ENCODE measurements at places on chromosomes 2 and 18.

DNA sequence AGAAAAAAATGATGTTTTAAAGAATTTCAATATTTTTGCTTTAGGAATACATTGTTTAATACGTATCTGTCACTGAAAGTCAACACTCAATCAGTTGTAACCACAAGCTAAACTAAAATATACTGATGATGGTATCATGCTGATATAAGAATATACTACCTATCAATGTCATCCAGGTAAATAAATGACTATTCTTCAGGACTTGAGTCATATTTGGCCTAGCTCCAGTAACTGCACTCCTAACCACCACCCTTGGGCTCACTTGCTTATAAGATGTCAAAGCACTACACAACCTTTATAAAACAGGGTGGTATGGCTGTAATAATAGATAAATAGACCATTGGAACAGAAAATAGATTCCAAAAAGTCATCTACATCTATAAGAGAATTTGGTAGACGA lies 48.8 kb downstream of the RND3 start:
- DNase-seq = no peak

GRCh38 chr2:21055879-21056790 lies 12.3 kb upstream of the APOB start:
- DNase-seq = no peak

- no peak for DNase-seq
Observed at GRCh38 chr2:26854283-26854827, 6.4 kb downstream of the DPYSL5 start.

DNA sequence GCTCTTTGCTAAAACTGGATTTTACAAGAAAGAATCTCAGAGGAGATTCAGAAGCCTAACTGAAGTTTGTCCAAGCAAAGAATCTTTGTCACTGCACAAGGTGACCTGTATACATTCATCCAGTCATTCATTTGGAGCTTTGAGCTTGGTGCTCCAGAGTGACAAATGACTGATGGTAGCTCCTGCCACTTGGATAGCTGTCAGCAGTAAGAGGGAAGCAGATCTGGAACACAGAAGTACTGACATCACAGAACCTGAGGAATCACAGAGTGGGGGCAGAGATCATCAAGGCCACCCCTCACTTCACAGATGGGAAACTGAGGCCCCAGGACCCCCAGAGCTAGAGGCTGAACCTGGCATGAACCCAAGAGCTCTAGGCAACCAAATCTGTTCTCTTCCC lies 28.8 kb upstream of the IGFBP2 start:
- no peak for DNase-seq

GRCh38 chr2:237480988-237481525 lies 6.0 kb upstream of the MLPH start:
- no peak for DNase-seq

DNA sequence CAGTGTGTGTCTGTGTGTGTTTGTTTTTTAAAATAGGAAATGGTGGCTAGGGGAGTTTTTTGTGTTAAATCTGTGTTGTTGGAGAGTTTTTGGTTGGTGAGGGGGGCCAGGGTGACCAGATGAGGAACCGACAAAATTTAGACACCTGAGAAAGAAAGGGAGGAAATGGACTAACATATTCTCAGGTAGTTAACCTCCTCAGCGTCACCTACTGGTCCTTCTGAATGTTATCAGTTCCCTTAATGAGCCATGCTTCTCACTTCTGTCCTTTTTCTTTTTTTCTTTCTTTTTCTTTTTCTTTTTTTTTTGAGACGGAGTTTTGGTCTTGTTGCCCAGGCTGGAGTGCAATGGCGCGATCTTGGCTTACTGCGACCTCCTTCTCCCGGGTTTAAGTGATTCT lies 107.0 kb downstream of the FMNL2 start:
- DNase-seq = no peak

GRCh38 chr2:98341241-98341640 lies 5.0 kb upstream of the CNGA3 start:
- DNase-seq = no peak

- peak; percentile 18 for DNase-seq
Observed at GRCh38 chr2:207767461-207768167, 2.1 kb downstream of the FZD5 start.

DNA sequence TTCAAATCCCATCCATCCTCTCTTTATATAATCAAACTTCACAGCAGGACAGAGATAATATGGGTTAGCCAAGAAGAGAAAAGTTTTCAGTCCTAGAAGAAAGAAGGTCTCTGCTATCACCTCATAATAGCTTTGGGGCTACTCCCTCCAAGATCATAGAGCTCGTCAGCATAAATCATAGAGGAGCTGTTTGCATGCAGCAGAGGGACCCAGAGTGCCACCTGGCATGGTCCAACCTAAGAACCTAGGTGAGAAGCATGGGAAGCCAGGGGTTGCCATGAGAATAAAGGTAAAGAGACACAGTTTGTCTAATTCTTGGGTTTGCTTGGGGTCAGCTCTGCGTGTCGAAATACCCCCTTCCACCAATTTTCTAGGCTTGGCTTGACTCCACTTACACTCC lies 87.1 kb upstream of the CYP1B1 start:
- no peak for DNase-seq

DNA sequence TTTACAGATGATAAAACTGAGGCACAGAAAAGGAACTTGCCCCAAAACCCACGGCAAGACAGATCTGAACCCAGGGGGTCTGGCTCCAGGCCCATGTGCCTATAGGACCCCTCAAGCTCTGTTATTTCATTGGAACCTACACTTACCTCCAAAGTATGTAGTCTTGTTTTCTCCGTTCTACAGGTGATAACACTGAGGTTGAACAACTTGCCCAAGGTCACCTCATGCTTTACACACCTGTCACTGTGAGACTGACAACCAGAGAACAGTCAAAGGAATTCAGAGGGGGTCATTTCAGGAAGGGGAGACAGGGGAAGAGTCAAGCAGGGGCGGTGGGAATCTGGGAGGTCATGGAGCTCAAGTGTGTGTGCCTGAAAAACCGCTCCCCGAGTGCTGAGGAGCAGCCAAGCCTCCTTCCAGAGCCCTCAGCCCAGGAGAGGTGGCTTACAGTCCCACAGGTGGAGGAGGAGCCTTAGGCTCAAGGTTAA lies 47.7 kb downstream of the SERTAD2 start:
- no peak for DNase-seq

DNA sequence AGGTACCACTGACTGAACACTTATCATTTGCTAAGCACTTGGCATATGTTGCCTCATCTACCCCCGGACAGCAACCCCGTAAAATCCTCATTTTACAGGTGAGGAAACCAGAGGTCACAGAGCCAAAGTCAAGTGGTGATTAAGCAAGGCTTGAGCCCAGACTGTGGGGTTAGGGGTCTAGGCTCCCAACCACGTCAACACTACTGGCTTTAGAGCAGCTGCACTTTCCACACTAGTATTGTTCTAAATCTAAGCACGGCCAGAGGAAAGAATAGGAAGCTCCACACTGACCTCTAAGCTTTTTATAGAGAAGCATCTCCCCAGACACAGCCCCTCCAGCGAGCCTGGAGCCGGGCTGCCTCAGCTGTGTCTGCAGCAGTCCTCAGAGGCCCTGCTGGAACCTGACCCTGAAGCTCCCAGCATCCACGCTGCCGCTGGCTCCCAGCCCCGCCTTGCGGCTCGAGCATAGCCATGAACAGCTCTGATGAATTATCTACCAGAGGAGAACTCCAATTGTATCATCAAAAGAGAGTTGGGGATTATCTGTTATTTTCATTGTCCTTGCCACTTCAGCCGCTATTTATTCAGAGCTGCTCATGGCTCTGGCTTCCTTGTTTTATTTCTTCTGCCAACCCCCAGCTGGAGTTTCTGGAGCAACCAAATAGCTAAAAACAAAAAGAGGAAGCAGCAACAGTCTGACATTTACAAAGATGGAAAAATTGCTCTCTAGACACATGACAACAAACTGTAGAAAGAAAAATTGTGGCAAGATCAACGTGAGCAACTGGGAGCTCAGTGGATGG lies 62.2 kb upstream of the RTN4 start:
- no peak for DNase-seq

- DNase-seq = no peak
Observed at GRCh38 chr18:41992703-41993102, 37.7 kb downstream of the PIK3C3 start.

- no peak for DNase-seq
Observed at GRCh38 chr2:224596289-224596688, 11.1 kb upstream of the CUL3 start.

DNA sequence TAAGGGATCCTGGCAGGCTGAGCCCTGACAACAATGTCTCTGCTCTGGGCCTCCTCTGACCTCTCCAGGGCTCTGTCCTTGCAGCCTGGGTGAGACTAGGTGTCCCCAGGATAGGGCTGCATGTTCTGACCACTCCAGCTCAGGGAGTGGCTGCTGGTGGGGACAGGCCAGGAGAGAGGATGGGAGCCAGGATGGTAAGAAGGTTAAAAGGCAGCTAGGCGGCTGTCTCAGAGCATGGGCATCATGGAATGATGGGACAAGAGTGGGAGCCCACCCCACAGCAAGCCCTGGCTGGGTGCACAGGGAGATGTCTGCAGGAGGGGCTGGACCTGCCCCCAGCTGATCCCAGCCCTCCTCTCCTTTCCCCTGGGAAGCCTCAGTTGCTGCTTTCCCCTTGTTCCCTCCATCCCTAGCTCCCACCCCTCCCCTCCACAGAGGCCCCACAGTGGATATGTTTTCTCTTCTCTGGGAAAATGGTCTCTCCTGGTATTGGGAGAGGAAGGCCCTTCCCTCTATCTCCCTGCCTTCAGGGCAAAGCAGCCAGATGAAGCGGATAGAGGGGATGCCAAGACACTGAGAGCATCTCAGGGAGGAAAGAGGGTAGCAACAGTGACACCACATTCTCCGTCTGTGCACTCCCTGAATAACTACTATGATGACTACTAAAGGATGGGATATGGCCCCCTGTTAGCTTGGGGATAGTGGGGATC lies 334.3 kb downstream of the DYSF start:
- DNase-seq = peak; percentile 63

DNA sequence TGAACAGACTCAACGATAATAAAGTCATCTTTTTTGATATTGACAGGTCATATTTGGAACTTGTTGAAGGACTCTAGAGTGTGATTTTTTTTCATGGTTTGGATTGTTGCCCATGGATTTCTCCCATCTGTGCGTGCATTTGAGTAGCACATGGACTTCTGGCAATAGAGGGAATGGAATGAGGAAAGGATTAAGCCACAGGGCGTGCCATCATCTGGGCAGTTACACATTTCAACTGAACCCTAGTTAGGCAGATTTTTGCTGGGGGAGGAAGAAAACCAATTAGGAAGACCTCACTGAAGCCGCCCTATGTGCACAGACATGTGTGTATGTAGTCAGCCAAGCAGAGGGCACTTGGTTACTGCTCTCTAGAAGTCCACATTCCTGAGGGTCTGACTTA lies 72.6 kb downstream of the TPGS2 start:
- peak; percentile 57 for DNase-seq

GRCh38 chr2:233424154-233424951 lies 70.1 kb downstream of the DGKD start:
- DNase-seq = no peak

DNA sequence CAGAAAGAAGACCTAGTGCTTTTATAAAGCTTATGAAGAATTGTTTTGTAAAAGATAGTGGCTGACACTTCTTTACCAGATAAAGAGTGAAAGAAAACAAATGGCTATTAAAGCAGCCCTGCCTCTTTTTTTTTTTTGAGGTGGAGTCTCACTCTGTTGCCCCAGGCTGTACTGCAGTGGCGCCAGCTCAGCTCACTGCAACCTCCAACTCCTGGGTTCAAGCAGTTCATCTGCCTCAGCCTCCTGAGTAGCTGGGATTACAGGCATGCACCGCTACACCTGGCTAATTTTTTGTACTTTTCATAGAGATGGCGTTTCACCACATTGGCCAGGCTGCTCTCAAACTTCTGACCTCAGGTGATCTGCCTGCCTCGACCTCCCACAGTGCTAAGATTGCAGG lies 12.9 kb downstream of the ARPC2 start:
- peak; percentile 70 for DNase-seq

- no peak for DNase-seq
Observed at GRCh38 chr18:23816740-23817139, 127.5 kb downstream of the LAMA3 start.

- DNase-seq = no peak
Observed at GRCh38 chr18:23399067-23399466, 54.0 kb upstream of the RIOK3 start.

- DNase-seq = no peak
Observed at GRCh38 chr18:34695310-34695709, 14.8 kb upstream of the DTNA start.

DNA sequence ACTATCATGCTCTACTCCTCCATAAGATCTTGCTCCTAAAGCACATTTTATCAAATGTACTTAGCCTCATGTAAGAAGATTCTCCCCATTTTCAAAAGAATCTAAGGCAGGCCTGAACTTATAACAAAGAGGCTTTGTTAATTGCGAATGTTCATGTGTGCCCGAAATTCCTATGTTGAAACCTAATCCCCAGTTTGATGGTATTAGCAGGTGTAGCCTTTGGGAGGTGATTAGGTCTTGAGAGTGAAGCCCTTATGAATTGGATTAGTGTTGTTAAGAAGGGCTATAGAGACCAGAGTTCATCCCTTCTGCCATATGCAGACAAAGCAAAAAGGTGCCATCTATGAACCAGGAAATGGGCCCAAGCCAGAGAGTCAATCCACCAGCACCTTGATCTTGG lies 234.5 kb downstream of the PAX3 start:
- DNase-seq = no peak

DNA sequence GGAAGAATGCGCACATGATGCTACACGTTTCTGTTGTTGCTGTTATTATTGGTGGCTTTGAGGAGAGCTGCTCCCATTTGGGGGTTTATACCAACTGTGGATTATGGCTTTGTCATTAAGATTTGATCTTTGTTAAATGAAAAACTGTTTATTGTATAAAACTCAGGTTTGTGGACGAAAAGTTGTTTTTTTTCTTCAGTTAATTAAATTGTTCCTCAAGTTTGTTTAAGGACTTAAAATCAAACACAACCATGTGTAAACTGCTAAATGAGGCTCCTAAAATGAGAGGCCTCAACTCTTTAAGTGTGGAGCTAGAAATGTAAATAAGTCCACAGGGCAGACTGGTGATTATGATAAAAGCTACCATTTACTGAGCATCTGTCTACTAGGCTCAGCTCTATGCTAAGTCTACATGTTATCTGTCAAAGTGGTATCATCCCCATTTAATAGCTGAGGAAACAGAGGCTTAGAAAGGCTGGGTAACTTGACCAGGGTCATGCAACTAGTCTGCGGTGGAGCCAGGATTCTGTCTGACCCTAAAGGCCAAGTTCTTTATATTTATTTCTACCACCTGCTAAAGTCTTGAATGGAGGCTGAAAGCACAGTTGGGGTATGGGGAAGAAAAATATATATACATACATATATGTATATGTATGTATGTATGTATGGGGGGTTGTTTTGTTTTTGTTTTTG lies 4.1 kb downstream of the MYCN start:
- DNase-seq = no peak

GRCh38 chr2:96207774-96208142 lies 869 bp downstream of the STARD7 start:
- DNase-seq = no peak

- DNase-seq = peak; percentile 97
Observed at GRCh38 chr2:120613742-120614571, 121.7 kb upstream of the GLI2 start.

All from EL (cell line).